ENCODE measurements at places on chromosomes 7 and 10. TPM values are rescaled to one million over a fixed set of nuclear protein-coding genes. Genes with fewer than 3 reads are reported as not detected.

Gene CUBN
- polyA plus RNA-seq, result 0.61 TPM

Gene RET
- polyA plus RNA-seq, result 0.10 TPM

- no peak for DNase-seq
Measured at GRCh38 chr10:22133749-22134624, 83.8 kb downstream of the EBLN1 start.

Gene MBL2
- not detected for polyA plus RNA-seq

Gene SPDYE2B
- not detected for polyA plus RNA-seq

Gene ADGRA1
- polyA plus RNA-seq, result 0.13 TPM

DNA sequence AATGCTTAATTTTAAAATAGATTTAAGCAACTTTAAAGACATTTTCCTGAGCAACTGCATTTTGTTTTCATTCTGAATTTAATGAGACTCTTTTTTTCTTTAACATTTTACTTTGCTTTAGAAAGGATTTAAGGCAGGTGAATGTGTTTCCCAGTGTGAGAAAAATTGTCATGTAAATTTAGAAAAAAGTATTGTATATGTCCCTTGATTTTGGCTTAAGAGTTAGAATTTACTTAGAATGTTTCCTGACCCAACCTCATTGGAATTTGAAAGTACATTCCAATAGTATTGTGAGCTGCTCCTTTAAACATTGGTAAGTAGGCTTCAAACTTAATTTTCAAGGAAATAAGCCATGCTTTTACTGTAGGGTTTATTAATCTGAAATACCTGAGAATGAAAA lies 110.2 kb downstream of the PTEN start:
- DNase-seq, result no peak

Gene ZDHHC16
- 20.1 TPM for polyA plus RNA-seq

DNA sequence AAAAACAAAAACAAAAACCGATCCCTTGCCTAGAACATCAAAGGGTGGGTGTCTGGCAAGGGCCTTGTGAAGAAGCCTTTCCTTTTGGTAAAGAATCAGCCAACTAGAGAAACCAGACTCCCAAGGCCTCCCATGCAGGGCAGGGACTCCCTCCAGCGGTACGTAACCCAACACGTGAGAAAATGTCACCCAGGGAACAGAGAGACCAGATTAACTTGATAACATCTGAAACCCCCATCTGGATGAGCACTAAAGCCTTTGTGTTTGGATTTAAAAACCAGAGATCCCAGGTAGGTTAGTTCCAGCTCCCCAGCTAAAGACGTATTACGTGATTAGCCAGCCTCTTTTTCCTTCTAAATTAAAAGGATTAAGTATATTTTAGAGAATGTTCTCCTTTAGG lies 3.0 kb upstream of the HABP2 start:
- no peak for DNase-seq

DNA sequence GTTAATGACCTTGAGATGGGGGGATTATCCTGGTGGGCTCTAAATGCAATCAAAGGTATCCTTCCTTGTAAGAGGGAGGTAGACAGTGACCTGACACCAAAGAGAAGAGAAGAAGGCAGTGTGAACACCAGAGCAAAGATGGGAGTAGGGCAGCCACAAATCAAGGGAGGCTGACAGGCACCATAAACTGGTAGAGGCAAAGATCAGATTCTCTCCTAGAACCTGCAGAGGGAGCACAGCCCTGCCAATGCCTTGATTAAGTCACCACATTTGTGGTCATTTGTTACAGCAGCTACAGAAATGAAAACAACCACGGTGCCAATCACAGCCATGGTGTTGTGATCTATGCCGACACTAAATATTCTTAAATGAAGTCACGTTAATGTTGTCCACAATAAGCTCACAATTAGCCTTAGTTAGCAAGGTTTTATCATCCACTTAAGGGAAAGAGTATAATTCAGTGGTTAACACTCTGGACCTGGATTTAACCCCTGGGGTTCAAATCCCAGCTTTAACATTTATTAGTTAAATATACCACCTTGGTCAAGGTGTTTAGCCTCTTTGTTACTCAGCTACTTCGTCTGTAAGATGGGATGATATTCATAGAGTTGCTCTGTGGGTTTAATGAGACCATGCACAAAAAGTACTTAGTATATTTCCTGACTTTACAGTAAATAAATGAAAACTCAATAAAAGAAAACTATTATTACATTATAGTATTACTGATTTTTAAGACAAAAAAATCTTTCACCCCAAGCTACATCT lies 70.8 kb downstream of the SGMS1 start:
- DNase-seq, result no peak

Gene FXYD4
- polyA plus RNA-seq, result not detected

GRCh38 chr7:18829858-18830285 lies 287.6 kb downstream of the TWIST1 start:
- DNase-seq, result no peak

Gene TRIM50
- 0.18 TPM for polyA plus RNA-seq

- no peak for DNase-seq
Measured at GRCh38 chr7:22189230-22189629, 167.7 kb downstream of the RAPGEF5 start.

Gene VSTM4
- polyA plus RNA-seq, result 0.57 TPM

DNA sequence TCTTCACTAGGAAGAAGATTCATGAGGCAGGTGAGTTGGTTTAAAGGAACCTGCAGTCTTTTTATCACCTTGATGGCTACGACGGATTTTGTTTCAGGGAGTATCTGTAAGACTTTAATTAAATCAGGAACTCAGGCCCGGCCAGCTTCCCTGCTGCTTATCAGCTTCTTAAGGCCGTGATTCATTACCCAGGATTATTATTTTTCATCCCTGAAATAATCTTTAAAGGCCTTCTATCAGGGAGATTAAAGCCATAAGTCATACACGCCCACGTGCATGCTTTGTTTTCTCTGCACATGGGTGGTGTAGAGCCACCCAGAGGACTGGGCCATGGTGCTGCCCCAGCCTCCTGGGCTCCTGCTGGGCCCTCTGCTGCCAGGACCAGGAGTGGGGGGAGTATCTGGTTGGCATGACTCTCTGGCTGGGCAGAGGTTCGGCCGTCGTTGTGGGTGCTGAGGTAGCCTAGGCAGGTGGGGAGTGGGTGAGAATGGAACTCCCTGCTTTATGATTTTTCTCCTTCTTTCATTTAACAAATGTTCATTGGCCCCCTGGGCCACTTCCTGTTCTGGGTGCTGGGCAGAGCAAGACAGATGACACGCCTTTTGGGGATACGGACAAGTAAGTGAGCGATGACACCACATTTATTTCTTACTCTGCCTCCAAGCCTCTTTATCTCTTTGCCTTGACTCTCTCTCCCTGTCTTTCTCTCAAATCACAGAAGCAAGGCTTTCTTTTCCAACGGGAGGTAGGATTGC lies 39.0 kb upstream of the PCBD1 start:
- no peak for DNase-seq

DNA sequence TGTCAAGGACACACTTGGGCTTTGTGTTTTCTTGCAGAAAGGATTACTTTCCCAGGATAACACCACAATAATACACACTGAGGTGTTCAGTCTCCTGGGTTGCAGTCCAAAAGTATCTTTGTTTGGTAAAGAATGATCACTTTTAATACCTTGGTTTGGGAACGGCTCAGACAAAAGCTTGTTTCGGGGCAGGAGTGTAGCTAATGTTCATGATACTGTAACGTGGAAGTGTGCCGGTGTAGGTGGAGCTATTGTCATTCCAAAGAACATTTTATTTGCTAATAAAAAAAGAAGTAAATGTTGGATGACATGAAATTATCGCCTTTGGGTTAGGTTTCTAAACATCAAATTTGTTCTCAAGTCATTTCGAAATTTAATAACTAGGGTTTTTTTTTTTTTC lies 1.2 kb downstream of the EIF4H start:
- DNase-seq, result no peak

Gene MOSPD3
- 11.2 TPM for polyA plus RNA-seq

All from spleen (tissue), 13 donors.